A549 treated with GW870086 at 1 μM for 4 hours (cell line): ENCODE measurements at places on chromosomes 1 and 21. TPM values are rescaled to one million over a fixed set of nuclear protein-coding genes. Genes with fewer than 3 reads are reported as not detected.

The EPHB2 gene
- 34.2 to 44.3 TPM (median 39.2 TPM) in 5 replicates for total RNA-seq

The FCRLB gene
- total RNA-seq, result 1.4 to 1.8 TPM (median 1.6 TPM) in 5 replicates

The KLF17 gene
- total RNA-seq, result 0.57 to 0.67 TPM (median 0.63 TPM) in 5 replicates

The SH2D1B gene
- 0.10 to 0.15 TPM (median 0.10 TPM) in 5 replicates for total RNA-seq

The TNFSF4 gene
- 0.06 to 0.09 TPM (median 0.09 TPM) in 4 of 5 replicates, not detected in the other for total RNA-seq

The F13B gene
- 0.06 to 0.09 TPM (median 0.08 TPM) in 3 of 5 replicates, not detected in the others for total RNA-seq

The PLA2G2C gene
- total RNA-seq, result not detected in 5 replicates
